Neural progenitor cell (in vitro differentiated cells): ENCODE measurements at places on chromosomes 16 and 17. TPM values are rescaled to one million over a fixed set of nuclear protein-coding genes. Genes with fewer than 3 reads are reported as not detected.

The DRC3 gene
- 0.07 and 0.81 TPM in 2 replicates for total RNA-seq

The SMPD3 gene
- 1.4 TPM in 1 of 2 replicates, not detected in the other for total RNA-seq

The CBLN1 gene
- total RNA-seq = 0.11 and 0.31 TPM in 2 replicates

The MOSMO gene
- 22.9 and 35.2 TPM in 2 replicates for total RNA-seq

The KLHL10 gene
- 0.65 TPM in 1 of 2 replicates, not detected in the other for total RNA-seq

The KRTAP2-3 gene
- not detected in 2 replicates for total RNA-seq

- DNase-seq = no peak
- H3K4me3 ChIP-seq = no peak overlapping the region
- H3K36me3 ChIP-seq = no peaks in the 10 kb centered on the region
- H3K4me1 ChIP-seq = peaks cover 12% of the 10 kb centered on the region
Observed at GRCh38 chr16:22668318-22668717, 145.6 kb upstream of the HS3ST2 start.

DNA sequence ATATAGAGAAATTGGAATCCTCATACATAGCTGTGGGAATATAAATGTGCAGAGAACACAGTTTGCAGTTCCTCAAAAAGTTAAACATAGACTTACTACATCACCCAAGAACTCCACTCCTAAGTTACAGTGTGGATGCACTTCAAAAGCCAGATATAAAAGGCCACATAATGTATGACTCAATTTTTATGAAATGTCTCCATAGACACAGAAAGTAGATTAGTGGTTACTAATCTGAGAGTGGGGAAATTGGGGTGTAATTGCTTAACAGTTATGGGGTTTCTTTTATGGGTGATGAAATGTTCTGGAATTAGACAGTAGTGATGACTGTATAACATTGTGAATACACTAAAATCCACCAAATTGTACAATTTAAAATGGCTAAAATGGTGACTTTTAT is 60.9 kb downstream of the CACNG1 start:
- no peaks in the 10 kb centered on the region for H3K4me1 ChIP-seq
- H3K27me3 ChIP-seq = no peaks in the 10 kb centered on the region
- no peak for DNase-seq

- no peaks in the 10 kb centered on the region for H3K27me3 ChIP-seq
- H3K27ac ChIP-seq = no peak overlapping the region
- H3K36me3 ChIP-seq = no peaks in the 10 kb centered on the region
- no peaks in the 10 kb centered on the region for H3K4me1 ChIP-seq
- H3K4me3 ChIP-seq = no peak overlapping the region
- DNase-seq = no peak
Observed at GRCh38 chr16:29883987-29884386, 15.4 kb downstream of the SEZ6L2 start.

DNA sequence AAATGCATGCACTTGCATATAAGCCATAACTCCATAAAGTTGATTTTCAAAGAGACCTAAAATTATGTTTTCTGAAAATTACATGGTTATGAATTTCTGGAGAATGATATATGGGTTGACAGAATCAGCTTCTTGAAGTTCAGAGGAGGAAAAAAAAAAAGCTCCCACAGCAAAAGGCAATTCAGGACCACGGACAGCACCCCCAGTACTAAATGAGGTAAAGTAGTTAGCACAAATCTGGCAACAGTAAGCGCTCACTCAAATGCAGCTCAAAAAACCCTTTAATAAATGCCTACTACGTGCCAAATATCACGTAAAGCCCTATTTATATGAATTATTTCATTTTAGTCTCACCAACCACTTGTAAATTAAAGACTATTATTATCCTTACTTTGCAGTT is 135.2 kb downstream of the SHISA9 start:
- DNase-seq = peak; percentile 90
- no peaks in the 10 kb centered on the region for H3K36me3 ChIP-seq
- H3K4me3 ChIP-seq = no peak overlapping the region
- peaks cover 11% of the 10 kb centered on the region for H3K4me1 ChIP-seq
- no peaks in the 10 kb centered on the region for H3K27me3 ChIP-seq

DNA sequence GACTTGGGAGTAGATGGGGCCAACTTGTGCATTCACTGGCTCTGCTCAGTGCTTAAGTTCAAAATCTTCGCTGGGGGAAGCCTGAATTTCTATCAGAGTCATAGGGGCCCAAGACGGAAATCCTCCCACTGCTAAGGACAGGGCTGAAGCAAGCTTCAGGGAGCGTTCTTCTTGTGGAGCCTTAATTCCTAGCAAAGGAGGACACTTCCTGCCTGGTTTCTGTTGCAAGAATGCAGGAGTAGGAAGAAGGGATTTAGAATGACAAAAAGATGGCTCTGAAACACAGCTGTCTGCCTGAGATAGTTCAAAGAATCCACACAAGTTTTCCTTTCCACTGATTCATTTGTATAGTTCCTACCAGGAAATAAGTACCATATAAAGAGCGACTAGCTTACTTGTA is 26.4 kb downstream of the PSME3IP1 start:
- H3K4me3 ChIP-seq = no peak overlapping the region
- H3K27ac ChIP-seq = no peak overlapping the region
- no peaks in the 10 kb centered on the region for H3K27me3 ChIP-seq
- H3K4me1 ChIP-seq = no peaks in the 10 kb centered on the region
- H3K36me3 ChIP-seq = peaks cover 26% of the 10 kb centered on the region

GRCh38 chr16:71769222-71769621 is 39.4 kb downstream of the AP1G1 start:
- H3K27ac ChIP-seq = no peak overlapping the region
- H3K4me3 ChIP-seq = no peak overlapping the region
- no peak for DNase-seq

DNA sequence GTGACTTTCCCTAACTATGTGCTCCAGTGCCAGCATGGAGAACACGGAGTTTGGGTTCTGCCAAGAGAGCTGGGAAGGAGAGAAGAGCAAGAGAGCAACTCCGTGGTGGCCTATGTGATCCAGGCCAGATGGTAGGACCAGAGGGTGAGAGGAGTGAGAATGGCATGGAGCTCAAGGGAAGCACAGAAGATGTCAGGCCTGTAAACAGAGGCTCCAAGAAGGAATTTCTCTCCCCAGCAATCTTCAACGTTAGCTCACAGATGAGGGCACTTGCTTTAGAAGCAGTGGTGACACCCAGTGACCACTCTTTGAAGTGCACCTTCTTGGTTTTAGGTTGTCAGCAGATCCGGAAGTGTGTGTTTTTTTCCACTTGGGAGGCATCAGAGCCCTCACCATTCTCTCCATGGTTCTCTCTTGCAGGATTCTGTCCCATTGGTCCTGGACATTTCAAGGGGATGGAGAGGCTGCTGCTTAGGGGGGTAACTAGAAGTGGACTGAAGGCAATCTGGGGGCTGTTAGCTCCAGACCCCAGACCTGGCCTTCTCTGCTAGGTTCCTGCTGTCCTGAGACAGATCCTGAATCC is 18.1 kb upstream of the TMEM98 start:
- H3K4me1 ChIP-seq = no peaks in the 10 kb centered on the region
- H3K4me3 ChIP-seq = no peak overlapping the region
- H3K27ac ChIP-seq = no peak overlapping the region
- peak; percentile 82 for DNase-seq
- H3K27me3 ChIP-seq = no peaks in the 10 kb centered on the region

GRCh38 chr16:84821728-84822689 is 2.2 kb downstream of the CRISPLD2 start:
- no peak for DNase-seq
- H3K4me1 ChIP-seq = no peaks in the 10 kb centered on the region
- no peak overlapping the region for H3K4me3 ChIP-seq

GRCh38 chr17:78535273-78536197 is 41.7 kb downstream of the DNAH17 start:
- no peak overlapping the region for H3K4me3 ChIP-seq
- H3K27me3 ChIP-seq = no peaks in the 10 kb centered on the region
- peaks cover 10% of the 10 kb centered on the region for H3K4me1 ChIP-seq

DNA sequence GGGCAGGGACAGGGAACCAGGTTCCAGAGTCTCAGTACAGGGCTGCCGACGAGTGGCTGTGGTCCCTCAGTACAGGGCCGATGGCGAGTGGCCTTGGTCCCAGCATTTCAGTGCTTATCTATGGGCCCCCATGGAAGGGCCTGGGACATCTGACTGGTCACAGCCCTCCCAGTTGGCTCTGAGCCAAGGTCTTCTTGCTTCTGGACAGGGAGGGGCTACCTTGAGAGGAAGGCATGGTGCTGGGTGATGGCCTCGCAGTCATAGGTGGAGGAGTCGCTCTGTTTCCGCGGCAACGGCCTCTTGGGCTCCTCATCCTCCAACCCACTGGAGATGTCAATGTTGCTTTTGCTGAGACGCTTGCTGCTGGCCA is 32.5 kb downstream of the PIMREG start:
- H3K4me1 ChIP-seq = peaks cover 44% of the 10 kb centered on the region
- DNase-seq = no peak
- H3K4me3 ChIP-seq = no peak overlapping the region
- no peaks in the 10 kb centered on the region for H3K36me3 ChIP-seq

DNA sequence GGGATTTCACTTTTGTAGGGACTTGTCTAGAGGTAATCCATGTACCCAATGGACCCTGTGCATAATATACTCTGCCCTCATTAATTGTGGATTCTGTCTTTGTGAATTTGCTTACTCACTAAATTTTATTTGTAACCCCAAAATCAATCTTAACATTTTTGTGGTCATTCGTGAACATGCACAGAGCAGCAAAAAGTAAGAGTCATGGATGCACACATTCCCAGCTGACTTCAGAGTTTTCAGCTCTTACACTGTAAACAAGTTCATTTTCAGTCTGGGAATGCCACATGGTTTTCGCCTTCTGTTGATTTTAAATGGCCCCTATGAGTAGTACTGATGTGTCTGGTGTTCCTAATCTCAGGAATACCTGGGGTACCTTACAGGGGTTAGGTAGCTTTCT is 24.3 kb downstream of the TAC4 start:
- no peak for DNase-seq
- peaks cover 18% of the 10 kb centered on the region for H3K36me3 ChIP-seq
- H3K27ac ChIP-seq = no peak overlapping the region
- H3K27me3 ChIP-seq = no peaks in the 10 kb centered on the region

DNA sequence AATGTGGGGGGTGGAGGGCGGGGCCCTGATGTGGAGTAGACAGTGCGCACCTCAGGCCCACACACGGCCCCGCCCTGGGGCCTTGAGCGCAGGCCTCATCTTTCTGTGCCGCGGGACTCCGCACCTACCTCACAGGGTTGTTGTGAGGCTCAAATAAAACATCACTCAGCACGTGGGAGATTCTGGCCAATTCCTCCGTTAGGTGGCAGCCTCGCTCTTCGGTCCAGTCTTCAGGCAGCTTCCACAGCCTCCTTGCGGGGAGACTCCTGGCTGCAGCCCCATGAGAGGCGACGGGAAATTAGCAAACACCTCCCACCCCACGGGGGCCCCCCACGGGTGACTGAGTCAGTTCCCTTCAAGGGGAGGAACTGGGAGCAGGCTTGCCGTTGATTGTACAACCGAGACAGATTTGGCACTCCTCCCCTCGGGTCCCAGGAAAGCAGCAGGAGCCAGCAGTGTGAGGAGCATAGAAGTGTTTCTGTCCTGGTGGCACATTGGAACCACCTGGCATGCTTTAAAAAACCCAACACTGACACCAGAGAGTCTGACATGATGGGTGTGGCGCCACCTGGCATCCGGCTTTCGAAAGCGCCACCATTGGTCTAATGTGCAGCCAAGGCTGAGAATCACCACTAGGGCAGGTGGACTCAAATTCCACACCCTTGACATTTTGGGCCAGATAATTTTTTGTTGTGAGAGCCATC is 7.6 kb downstream of the MRM1 start:
- no peaks in the 10 kb centered on the region for H3K36me3 ChIP-seq
- peak; percentile 69 for DNase-seq
- H3K4me1 ChIP-seq = peaks cover 9% of the 10 kb centered on the region
- H3K27ac ChIP-seq = no peak overlapping the region
- H3K27me3 ChIP-seq = no peaks in the 10 kb centered on the region

GRCh38 chr16:71780521-71781089 is 28.0 kb downstream of the AP1G1 start:
- no peak overlapping the region for H3K4me3 ChIP-seq
- H3K27ac ChIP-seq = no peak overlapping the region
- DNase-seq = no peak
- H3K27me3 ChIP-seq = no peaks in the 10 kb centered on the region

DNA sequence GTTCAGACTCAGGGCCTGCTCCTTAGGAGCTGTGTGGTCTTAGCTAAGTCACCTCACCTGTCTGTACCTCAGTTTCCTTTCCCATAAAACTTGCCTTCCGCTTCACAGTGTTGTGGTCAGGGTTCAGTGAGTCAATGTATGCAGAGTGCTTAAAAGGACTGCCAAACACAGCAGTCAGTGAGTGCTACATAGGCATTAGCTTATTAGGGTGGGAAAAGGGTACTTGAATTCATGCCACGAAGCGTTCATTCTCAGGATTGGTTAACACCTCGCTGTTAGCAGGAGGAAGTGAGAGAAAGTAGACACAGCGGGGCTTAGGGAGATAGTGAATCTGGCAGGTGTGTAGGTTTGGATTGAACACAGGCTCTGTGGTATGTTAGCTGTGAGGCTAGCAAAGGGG is 155.2 kb downstream of the SHISA9 start:
- H3K4me1 ChIP-seq = peaks cover 2% of the 10 kb centered on the region
- H3K27ac ChIP-seq = no peak overlapping the region
- DNase-seq = no peak
- H3K36me3 ChIP-seq = no peaks in the 10 kb centered on the region
- H3K27me3 ChIP-seq = no peaks in the 10 kb centered on the region

DNA sequence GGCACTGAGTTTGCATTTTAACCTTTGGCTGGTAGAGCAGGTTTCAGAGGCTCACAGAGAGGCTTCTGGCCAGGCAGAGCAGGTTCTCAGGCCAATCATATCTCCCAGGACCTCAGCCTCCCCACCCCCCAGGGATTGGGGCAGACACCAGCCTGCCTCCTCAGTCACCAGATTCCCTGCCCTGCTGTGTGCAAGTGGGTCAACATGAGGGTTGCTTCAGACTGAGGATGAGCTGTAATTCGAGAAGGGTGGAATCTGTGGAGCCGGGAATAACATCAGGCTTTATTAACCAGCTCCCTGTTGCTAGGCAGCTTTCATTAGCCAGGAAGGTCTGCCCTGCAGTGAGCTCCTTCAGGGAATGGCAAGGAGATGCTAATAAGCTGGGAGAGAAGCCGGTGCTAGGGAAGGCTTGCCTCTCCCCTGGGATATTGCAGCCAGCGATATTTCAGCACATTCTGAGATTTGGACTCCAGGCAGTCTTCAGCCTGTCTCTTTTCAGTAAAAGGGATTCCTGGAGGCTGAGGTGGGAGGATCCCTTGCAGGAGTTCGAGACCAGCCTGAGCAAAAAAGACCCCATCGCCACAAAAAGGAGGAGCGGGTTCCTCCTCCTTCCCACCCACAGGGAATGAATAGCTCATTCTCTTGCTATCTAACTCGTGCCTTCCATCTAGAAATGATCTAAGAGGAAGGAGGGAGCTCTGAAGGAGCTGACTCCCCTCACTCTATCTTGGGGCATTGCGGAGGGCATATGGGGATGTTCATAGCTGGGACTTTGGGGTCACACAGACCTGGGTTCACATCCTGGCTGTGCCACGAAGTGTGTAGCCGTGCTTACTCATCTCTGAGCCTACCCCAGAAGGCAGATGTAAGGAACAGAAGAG is 10.7 kb downstream of the SGSM2 start:
- no peaks in the 10 kb centered on the region for H3K27me3 ChIP-seq
- H3K4me1 ChIP-seq = peaks cover 27% of the 10 kb centered on the region
- peak; percentile 92 for DNase-seq
